ENCODE measurements at places on chromosomes 3 and 15.
A peak's percentile ranks its signal among the peaks of the same experiment; 100 is the strongest.

DNA sequence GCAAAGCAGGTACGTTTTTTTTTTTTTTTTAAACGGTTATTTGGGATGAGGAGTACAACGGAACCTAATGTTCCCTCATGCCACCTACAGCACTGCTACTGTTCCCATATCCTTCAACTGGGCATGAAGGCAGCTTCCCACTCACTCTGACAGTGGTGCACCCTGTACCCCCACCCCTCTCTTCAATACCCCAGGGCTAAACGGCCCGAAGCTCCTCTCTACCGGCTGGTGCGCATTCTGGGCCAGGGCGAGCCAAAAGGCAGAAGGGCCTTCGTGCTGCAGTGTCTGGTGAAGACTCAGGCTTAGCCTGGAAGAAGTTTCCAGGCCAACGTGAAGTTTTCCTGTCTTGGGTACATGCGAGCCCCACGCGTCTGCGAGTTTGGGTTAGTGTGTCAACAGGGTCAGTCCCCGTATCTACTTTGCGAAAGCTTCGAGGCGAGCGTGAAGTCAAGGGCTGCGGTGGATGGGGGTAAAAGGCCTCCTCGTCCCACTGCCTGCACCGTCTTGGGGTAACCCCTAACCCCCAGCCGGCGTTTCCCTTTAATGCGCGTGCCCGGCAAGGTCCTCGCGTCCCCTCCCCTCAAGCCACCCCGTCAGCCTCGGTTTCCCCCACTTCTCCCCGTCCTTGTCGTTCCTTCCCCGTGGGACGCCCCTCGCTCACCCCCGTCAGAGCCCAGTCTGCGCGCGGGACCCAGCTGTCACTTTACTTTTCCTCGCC is 765 bp upstream of the UBE2E2 start:
- H3K36me3 ChIP-seq: no peaks in the 10 kb centered on the region
- peaks cover 43% of the 10 kb centered on the region for H3K27me3 ChIP-seq
- H3K4me3 ChIP-seq: peak overlapping the region; percentile 73
- peaks cover 21% of the 10 kb centered on the region for H3K4me1 ChIP-seq

GRCh38 chr3:122074621-122075265 is 19.6 kb downstream of the CD86 start:
- peak; percentile 57 for DNase-seq
- peaks cover 59% of the 10 kb centered on the region for H3K4me1 ChIP-seq
- H3K36me3 ChIP-seq: peaks cover 15% of the 10 kb centered on the region
- H3K4me3 ChIP-seq: peak overlapping the region; percentile 84

DNA sequence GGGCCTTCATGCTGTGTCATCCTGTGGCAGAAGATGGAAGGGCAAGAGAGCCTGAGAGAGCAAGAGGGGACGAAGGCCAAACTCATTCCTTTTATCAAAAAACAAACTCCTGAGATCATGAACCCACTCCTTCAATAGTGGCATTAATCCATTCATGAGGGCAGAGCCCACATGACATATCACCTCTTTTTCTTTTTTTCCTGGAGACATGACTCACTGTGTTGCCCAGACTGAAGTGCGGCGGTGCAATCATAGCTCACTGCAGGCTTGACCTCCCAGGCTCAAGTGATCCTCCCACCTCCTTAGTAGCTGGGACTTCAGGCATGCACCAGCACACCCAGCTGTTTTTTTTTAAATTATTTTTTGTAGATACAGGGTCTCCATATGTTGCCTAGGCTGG is 92.0 kb upstream of the RNU6-1 start:
- H3K4me3 ChIP-seq: no peak overlapping the region
- peaks cover 12% of the 10 kb centered on the region for H3K27me3 ChIP-seq
- H3K36me3 ChIP-seq: no peaks in the 10 kb centered on the region

- no peak for DNase-seq
- H3K36me3 ChIP-seq: no peaks in the 10 kb centered on the region
- H3K27ac ChIP-seq: no peak overlapping the region
- H3K4me1 ChIP-seq: peaks cover 7% of the 10 kb centered on the region
- no peaks in the 10 kb centered on the region for H3K27me3 ChIP-seq
These were observed 570.2 kb downstream of the NTRK3 start for GRCh38 chr15:87686339-87686738.

- no peaks in the 10 kb centered on the region for H3K36me3 ChIP-seq
- no peak overlapping the region for H3K27ac ChIP-seq
- peaks cover 8% of the 10 kb centered on the region for H3K4me1 ChIP-seq
- DNase-seq: no peak
- no peak overlapping the region for H3K4me3 ChIP-seq
These were observed 53.1 kb upstream of the CFAP161 start for GRCh38 chr15:81080996-81081395.

GRCh38 chr3:171461525-171461917 is 1.3 kb upstream of the TNIK start:
- H3K27me3 ChIP-seq: no peaks in the 10 kb centered on the region
- H3K4me1 ChIP-seq: peaks cover 31% of the 10 kb centered on the region
- peak overlapping the region; percentile 87 for H3K27ac ChIP-seq
- no peak for DNase-seq

DNA sequence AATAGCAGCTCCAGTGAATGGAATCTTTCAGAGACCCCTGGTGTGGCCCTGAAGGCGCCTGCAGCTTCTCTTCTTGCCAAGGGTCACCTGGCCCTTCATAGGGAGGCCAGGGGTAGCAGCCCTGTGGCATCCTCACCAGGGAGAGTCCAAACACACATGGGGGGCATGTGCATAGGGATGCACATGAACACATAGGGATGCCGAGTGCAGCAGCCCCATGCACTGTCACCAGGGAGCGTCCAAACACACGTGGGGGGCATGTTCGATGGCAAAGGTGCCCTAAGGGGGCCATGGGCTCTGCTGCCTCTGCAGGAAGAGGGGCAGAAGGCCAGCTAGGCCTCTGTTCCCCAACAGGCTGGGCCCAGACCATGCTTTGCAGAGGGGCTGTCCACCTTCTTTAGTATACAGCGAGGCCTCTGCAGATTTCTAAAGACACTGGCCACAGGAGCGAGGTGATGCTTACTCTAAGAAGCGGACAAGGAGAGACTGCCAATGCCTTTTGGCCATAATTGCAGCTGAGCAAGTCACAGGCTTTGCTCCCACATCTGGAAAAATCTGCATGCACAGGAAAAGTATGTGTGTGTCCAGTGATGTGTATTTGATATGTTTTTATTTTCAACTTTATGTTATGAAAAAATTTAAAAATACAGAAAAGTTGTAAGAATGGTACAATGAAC is 21.0 kb downstream of the ANAPC13 start:
- no peak for DNase-seq
- H3K4me1 ChIP-seq: no peaks in the 10 kb centered on the region
- H3K4me3 ChIP-seq: no peak overlapping the region

- no peak overlapping the region for H3K27ac ChIP-seq
- no peaks in the 10 kb centered on the region for H3K4me1 ChIP-seq
- DNase-seq: no peak
- peaks cover 33% of the 10 kb centered on the region for H3K36me3 ChIP-seq
- H3K27me3 ChIP-seq: no peaks in the 10 kb centered on the region
- no peak overlapping the region for H3K4me3 ChIP-seq
These were observed 17.4 kb upstream of the RTP2 start for GRCh38 chr3:187719628-187720336.

GRCh38 chr15:39413558-39413957 is 167.3 kb upstream of the THBS1 start:
- H3K27me3 ChIP-seq: peaks cover 41% of the 10 kb centered on the region
- peaks cover 13% of the 10 kb centered on the region for H3K4me1 ChIP-seq
- no peaks in the 10 kb centered on the region for H3K36me3 ChIP-seq
- H3K4me3 ChIP-seq: no peak overlapping the region
- DNase-seq: no peak

DNA sequence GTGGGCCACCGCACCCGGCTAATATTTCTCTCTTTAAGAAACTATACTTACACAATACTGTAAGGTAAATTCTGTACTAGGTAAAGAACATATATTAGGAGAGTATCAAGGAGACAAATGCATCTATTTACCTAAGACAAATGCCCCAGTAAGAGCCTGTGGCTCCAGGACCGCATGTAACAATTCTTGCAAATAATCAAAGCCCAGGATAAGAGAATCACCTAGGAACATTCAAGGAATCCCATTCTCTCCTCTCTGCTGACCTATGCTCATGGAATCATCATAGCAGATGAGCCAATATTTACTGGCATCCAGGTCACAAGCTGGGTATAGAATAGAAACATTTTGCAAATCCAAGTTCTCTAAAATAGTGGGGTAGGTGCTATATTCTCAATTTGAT is 347.7 kb downstream of the FOXP1 start:
- peaks cover 43% of the 10 kb centered on the region for H3K36me3 ChIP-seq
- no peak overlapping the region for H3K4me3 ChIP-seq
- H3K27me3 ChIP-seq: no peaks in the 10 kb centered on the region
- H3K27ac ChIP-seq: no peak overlapping the region
- H3K4me1 ChIP-seq: peaks cover 33% of the 10 kb centered on the region

DNA sequence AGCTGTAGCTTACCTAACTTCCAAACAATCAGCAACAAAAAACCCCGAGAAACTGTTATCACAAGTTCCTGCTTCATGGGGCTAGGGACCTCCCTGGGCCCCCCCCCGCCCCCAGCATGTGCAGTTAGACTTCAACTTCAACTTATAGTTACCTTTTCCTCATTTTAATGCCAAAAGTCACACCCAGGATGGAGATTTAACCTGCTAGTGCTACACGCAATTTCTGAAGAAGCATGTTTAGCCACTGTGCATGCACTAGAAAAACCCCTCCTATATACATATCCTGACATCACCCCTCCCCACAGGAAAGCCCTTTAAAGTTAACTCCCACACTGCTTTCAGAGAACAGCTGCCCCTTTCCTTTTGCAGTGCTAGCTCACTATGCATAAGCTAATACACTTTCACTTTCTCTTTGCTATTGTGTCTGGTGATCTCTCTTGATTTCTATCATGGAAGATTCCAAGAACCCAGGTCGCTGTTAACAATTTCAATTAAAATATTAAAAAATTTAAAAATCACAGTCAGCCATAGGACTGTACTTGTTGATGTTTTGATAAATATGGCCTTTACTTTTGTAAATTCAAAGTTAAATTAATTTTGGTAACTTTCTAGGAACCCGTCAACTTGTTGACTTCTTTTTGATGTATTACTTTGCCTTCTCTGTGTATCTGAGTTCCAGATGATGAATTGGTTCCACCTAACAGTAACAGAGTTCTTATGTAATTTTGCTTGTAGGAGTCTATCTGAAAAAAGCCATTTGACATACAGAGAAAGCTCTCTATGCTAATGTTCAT is 75.2 kb upstream of the ACAD9 start:
- peak overlapping the region; percentile 58 for H3K4me3 ChIP-seq
- peaks cover 75% of the 10 kb centered on the region for H3K4me1 ChIP-seq
- H3K27me3 ChIP-seq: no peaks in the 10 kb centered on the region
- H3K27ac ChIP-seq: peak overlapping the region; percentile 88
- DNase-seq: peak; percentile 69

GRCh38 chr3:117277816-117278215 is 568.2 kb downstream of the TUSC7 start:
- no peaks in the 10 kb centered on the region for H3K4me1 ChIP-seq
- H3K36me3 ChIP-seq: no peaks in the 10 kb centered on the region
- no peak for DNase-seq
- no peak overlapping the region for H3K27ac ChIP-seq
- H3K27me3 ChIP-seq: no peaks in the 10 kb centered on the region

GRCh38 chr15:40955141-40955903 is 2.1 kb downstream of the CHAC1 start:
- H3K36me3 ChIP-seq: peaks cover 10% of the 10 kb centered on the region
- no peak overlapping the region for H3K27ac ChIP-seq
- no peaks in the 10 kb centered on the region for H3K27me3 ChIP-seq

DNA sequence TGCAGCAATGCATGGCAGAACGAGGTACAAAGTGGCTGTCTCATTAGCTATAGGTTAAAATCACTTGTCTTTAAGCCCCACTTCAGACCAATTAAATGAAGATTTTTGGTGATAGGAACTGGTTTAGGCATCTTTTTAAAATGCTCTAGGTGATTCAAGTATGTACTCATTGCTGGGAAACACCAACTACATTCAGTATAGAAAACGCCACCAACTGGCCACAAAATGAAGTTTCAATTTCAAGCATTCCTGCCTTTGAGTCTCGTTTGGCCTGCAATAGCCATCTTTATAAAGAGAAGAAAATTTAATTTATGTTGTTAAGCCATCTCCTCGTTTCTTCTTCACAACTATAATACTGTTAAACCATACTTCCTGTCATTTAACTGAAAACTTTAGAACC is 587.9 kb downstream of the GBE1 start:
- no peak overlapping the region for H3K4me3 ChIP-seq
- no peaks in the 10 kb centered on the region for H3K4me1 ChIP-seq
- no peak overlapping the region for H3K27ac ChIP-seq
- no peaks in the 10 kb centered on the region for H3K36me3 ChIP-seq

GRCh38 chr15:81322676-81323253 is 1.2 kb downstream of the STARD5 start:
- no peak for DNase-seq
- H3K36me3 ChIP-seq: peaks cover 14% of the 10 kb centered on the region
- peak overlapping the region; percentile 49 for H3K4me3 ChIP-seq
- H3K27me3 ChIP-seq: no peaks in the 10 kb centered on the region
- H3K4me1 ChIP-seq: peaks cover 20% of the 10 kb centered on the region

DNA sequence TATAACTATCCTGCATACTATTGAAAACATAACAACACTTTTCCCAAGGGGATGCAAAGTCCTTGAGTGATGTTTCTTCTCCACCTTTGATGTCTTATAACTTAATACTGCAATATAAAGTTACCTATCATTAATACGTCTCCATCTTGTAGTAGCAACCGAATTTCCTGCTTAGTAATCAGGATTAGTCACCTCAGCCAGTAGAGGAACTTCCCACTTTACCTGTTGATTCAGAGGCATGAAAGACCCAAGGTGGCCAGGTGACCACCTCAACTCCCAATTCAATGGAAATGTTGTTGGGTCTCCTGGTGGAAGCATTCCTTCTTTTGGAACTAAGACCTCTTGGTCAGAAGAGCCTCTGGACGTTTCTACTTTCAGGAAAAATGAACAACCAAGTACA is 3.5 kb upstream of the TMCC1 start:
- H3K27ac ChIP-seq: no peak overlapping the region
- no peak for DNase-seq
- peaks cover 13% of the 10 kb centered on the region for H3K4me1 ChIP-seq

- DNase-seq: no peak
- H3K4me3 ChIP-seq: no peak overlapping the region
- H3K27me3 ChIP-seq: no peaks in the 10 kb centered on the region
- peaks cover 22% of the 10 kb centered on the region for H3K4me1 ChIP-seq
These were observed 6.2 kb downstream of the HLTF start for GRCh38 chr3:149080011-149080698.

DNA sequence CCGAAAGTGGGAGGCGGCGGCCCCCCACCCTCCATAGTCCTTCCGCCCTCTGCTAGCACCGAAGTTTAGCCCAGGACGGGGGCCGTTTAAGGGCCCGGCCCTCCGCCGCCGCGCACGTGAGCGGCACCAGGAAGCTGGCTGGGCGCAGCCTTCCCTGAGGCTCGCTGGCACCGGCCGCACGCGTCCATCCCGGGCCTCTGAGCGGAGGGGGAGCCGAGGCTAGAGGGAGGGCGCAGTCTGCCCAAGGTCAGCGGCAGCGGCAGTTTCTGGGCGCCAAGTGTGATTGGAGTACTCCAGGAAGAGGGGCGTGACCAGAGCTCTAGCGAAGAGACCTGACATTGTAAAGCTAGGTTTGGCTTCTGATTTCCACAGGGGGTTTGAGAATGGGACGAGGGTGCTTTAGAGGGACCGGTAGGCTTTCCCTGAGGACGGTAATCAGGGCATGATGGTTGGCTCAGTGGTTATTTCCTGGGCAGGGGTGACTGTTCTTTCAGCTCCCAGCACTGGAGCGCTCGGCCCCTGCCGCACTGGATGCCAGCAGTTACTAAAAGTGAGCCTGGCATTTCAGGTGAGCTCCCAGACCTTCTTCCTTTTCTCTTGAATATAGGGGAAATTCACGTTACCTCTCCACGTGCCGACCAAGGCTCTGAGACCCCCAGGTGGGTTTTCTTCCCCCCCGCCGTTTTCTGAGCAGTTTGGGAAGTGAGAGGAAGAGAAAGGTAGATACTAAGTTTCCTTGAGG is 853 bp downstream of the TEX264 start:
- peak; percentile 55 for DNase-seq
- H3K36me3 ChIP-seq: peaks cover 31% of the 10 kb centered on the region
